ENCODE measurements at places on chromosomes 12 and 14. TPM values are rescaled to one million over a fixed set of nuclear protein-coding genes. Genes with fewer than 3 reads are reported as not detected.

DNA sequence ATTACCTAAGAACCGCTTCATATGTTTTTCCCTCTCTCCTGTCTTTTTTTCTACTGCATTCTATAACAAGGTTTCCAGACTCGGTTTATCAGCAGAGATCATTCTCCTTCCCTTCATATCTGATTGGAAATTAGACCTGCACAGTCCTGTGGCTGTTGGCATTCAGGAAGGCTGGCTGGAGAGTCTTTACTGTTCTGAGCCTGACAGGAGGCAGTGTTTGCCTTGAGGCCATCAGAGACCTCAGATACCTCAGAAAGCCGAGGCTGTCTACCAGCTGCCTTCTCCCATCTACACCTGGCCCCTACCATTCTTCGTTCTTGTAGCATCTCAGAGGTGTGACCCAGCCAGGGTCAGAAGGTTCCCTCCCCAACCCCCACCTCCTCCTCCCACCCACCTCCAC, 182.0 kb downstream of the CAND1 start:
- DNase-seq = no peak

GRCh38 chr12:104199964-104200363, 15.6 kb upstream of the TXNRD1 start:
- DNase-seq = no peak

- DNase-seq = no peak
Observed at GRCh38 chr14:77980475-77981321, 180.8 kb downstream of the ADCK1 start.

- DNase-seq = no peak
Observed at GRCh38 chr14:100402631-100403030, 79.5 kb downstream of the SLC25A47 start.

DNA sequence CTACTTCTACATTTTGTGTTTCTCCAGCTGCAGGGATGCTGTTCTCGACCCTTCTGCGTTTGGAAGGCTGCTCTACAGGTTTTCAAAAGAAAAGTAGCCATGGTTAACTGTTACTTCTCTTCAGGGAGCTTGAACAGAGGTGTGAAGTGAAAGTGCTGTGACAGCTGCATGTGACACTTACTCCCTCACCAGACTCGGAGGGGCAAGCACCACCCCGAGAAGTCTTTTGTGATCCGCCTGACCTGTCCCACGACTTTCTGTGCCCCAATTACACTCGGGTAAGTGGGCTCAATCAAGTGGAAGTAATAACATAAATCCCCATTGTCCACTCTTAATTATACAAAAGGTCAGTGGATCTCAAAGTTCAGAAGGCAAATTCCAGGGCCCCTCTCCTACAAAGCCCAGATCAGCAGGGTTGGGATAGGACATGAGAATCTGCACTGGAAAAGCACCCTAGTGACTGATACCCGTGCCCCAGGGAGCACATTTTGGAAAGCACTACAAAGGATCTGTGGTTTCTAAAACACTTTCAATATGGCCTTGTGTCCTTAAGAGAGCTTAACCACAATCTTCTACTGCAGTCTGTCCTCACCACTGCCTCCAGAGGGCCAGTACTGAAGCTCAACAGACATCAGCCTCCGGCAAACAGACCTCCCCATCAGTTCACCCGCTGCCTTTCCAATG, 11.5 kb downstream of the FICD start:
- DNase-seq = no peak

DNA sequence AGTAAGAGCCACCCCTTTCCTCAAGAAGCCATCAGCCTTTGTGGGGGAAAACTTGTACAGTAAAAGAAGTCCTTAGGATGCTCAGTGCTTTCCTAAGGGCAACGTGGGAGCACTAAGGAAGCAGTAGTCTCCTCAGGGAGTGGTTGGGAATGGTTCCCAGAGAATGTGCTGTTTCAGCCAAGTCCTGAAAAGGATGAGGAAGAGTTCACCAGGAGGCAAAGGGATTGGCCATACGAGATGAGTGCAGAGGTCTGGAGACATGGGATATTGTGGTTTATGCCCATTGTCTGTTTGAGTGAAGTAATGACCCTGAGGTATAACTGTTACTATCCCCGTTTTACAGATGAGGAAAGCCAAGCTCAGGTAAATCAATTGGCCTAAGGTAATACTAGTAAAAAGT, 86.0 kb upstream of the ATF1 start:
- no peak for DNase-seq

DNA sequence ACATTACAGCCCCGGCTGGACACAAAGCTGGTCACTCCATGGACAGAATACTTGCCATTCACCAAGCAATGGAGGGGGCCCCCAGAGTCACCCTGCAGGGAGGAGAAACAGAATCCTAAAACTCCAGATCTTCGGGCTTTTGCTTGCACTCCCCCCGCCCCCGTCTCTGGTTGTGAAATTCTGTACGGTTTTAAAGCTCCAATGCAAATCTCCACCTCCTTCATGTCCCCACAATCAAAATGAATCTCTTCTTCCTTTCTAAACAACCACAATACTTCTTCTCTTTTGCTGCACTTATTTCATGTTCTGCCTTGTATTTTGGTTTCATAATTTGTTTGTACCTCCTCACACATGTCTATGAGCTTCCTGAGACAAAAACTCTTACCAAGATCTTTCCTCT, 5.8 kb upstream of the BIN2 start:
- no peak for DNase-seq

GRCh38 chr12:65754744-65755595, 69.3 kb upstream of the HMGA2 start:
- DNase-seq = no peak

- no peak for DNase-seq
Observed at GRCh38 chr14:58961045-58961731, 227.3 kb upstream of the DAAM1 start.

- no peak for DNase-seq
Observed at GRCh38 chr12:31386364-31386777, 60.4 kb upstream of the SINHCAF start.

- DNase-seq = no peak
Observed at GRCh38 chr12:64268409-64268808, 46.3 kb upstream of the KICS2 start.

DNA sequence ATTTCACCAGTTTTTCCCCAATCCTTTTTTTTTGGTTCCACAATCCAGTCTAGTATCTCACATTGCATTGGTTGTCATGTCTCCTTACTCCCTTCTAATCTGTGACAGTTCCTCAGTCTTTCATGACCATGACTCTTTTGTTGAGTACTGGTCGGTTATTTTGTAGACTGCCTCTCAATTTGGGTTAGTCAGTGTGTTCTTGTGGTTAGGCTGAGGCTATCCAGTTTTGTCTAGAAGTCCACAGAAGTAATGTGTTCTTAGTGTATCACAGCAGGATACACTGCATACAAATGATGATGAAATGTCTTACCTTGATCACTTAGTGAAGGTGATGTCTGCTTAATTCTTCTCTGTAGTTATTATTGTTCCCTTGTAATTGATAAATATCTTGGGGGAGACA, 24.8 kb downstream of the PELI2 start:
- no peak for DNase-seq

DNA sequence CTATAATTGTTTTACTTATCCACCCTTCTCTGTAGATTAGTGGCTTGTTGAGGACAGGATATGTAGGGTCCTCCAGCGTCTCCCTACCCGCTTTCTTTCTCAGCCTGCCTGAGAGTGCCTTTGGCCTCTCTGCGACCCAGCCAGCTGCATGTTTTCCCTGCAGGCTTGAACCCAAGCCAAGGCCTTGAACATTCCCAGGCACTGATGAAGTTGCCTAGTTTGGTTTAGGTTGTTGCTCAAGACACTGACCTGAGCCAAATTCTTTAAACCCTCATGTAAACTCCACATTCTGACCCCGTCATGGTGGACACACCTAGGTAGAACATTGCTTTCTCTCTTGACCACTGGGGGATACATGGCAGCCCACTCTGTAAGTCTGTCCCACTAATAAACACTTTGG, 33.4 kb upstream of the TXNRD1 start:
- no peak for DNase-seq

DNA sequence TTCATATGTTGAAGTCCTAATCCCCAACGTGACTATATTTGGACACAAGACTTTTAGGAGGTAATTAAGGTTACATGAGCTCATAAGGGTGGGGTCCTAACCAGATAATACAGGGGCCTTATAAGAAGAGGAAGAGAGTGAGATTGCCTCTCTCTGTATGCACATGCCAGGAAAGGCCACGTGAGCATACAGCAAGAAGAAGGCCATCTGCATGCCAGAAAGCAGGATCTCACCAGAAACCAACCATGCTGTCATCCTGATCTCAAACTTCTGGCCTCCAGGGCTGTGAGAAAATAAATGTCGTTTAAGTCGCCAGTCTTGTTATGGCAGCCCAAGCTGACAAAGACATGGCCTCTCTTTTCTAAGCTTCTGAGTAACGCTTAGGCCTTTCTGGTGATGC, 69.0 kb upstream of the GPHB5 start:
- no peak for DNase-seq

GRCh38 chr12:56374726-56375597, 12.3 kb upstream of the APOF start:
- no peak for DNase-seq

Gene OR6C3
- not detected for total RNA-seq

Gene GSG1
- total RNA-seq = not detected

Gene TEAD4
- 0.68 TPM for total RNA-seq

Data from activated CD4-positive, alpha-beta memory T cell treated with anti-CD3 and anti-CD28 coated beads, Interleukin-2, amount 10 ng/mL, durations not matched to agents 7 days and 5 days (primary cell).